ENCODE measurements at places on chromosomes 16 and 17. TPM values are rescaled to one million over a fixed set of nuclear protein-coding genes. Genes with fewer than 3 reads are reported as not detected.

Gene SLC12A3
- not detected for total RNA-seq

Gene IGSF6
- not detected for total RNA-seq

Gene NTN3
- not detected for total RNA-seq

- no peak for DNase-seq
These were observed 115.0 kb upstream of the SEC14L1 start for GRCh38 chr17:77025781-77026180.

DNA sequence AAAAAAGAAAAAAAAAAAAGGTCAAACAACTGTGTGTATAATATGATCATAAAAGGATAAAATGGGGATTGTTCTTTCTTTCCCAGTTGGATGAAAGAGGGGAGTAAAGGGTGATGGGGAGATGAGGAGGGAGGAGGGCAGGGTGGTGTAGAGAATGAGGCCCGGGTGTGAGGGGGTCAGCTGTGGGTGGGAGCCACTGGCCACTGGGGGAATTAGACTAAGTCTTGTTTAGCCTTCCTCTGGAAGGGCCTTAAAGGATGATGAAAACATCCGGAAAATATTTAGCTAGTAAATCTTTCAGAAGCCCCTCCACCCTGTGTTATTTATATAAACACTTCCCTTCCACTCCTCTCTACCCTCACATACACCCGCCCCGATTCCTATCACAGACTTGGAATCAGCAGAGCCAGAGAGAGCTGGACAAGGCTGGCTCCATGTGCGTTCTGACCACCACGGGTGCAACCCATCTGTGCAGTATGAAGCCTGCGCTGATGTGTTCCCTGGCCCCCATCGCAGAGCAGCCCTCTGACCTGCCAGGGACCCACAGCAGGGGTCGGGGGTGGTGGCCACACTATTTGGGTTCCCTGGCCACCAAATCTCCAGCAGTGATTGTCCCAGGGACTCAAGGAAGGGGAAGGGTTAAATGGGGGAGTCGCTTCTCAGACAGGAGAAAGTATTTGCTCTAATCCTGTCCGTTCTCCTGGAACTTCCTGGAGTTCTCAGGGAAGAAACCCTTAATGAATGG is 72.7 kb downstream of the GAS7 start:
- DNase-seq = no peak

- DNase-seq = no peak
These were observed 232.3 kb upstream of the NLRP1 start for GRCh38 chr17:5816491-5817070.

Gene RNF227
- total RNA-seq = 0.52 TPM

Gene C17orf100
- not detected for total RNA-seq

Gene COPZ2
- total RNA-seq = 0.63 TPM

- peak; percentile 82 for DNase-seq
These were observed 7.8 kb upstream of the RNASEK start for GRCh38 chr17:7004398-7005253.

Gene SRSF1
- total RNA-seq = 325 TPM

Gene SLC16A6
- total RNA-seq = 1.2 TPM

- DNase-seq = peak; percentile 73
These were observed 664 bp upstream of the BCL6B start for GRCh38 chr17:7021993-7022778.

Gene PRR35
- not detected for total RNA-seq

Gene MMP15
- total RNA-seq = 9.4 TPM
